ENCODE measurements at places on chromosomes 1 and 21. TPM values are rescaled to one million over a fixed set of nuclear protein-coding genes. Genes with fewer than 3 reads are reported as not detected.

SF3B4 gene
- total RNA-seq: 68.5 TPM

- no peak for DNase-seq
Measured at GRCh38 chr21:28018741-28019669, 973.7 kb downstream of the LTN1 start.

DENND2C gene
- total RNA-seq: 1.6 TPM

FALEC gene
- not detected for total RNA-seq

DNA sequence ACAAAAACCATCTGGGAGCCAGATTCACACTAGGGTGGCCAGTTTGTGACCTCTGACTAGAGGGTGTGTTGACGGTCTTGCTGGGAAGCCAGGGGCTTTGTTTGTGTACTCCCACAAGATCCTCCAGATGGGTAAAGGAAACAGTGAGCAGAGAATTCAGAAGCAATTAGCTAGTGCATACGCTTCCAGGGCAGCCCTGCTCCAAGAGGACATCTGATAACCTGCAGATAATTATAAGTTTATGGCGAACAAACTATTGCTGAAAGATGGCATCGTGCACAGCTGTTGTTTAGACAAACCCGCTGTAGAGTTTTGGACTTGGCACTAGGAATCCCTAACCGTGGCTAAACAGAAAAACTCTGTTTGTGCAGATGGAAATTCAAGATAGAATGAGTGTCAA is 326.4 kb downstream of the TGFB2 start:
- no peak for DNase-seq

- DNase-seq: no peak
Measured at GRCh38 chr1:183987593-183988318, 49.8 kb downstream of the COLGALT2 start.

KCNN3 gene
- total RNA-seq: 0.95 TPM

DNA sequence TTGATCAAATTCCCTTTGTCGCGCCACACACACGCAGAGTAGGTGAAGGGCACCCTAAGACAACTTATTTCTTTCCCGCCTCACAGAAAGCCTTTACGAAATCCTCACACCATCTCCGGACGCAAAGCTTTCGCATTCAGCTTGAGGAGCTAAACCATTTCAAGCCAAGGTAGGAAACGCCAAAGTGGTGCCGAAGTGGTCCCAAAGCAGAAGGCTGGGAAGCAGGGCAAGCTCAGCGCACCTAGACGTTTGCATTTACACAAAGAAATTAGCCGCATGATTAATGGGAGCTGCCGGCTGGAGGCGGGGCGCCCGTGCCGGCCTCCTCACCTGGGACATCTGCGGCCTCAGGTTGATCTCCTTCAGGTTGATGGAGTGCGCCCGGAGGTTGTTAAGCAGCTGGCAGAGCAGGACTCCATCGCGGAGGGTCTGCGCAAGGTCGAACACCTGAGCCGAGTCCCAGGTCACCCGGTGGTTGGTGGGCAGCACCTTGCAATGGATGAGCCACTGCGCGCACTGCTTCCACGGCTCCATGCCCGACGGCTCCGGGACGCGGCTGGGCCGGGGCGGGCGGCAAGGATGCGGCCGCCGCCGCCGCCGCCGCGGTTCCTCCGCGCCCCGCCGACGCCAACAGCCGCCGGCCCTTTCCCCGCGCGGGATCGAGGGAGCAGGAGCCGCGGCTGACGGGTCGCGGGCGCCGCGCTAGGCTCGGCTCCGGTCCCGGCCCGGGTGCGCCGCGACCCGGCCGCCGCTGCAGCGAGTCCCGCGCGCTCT is 457 bp downstream of the VAV3 start:
- DNase-seq: peak; percentile 56

LDLRAD1 gene
- total RNA-seq: not detected

DNA sequence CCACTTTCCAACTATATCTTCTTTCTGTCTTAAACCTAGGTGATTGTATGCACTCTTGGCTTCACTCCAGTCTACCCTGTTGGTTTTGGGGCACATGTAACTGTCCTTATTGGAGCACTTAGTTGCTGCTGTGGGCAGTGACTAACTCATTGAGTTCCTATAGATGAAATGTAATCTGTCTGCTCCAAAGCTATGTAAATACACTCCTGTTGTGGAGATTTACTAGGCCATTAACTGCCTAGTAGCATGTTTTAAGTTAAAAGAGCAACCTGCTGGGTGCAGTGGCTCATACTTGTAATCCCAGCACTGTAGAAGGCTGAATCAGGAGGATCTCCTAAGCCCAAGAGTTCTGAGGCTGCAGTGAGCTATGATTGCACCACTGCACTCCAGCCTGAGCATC is 137.6 kb downstream of the ZMYM4 start:
- DNase-seq: no peak

DNA sequence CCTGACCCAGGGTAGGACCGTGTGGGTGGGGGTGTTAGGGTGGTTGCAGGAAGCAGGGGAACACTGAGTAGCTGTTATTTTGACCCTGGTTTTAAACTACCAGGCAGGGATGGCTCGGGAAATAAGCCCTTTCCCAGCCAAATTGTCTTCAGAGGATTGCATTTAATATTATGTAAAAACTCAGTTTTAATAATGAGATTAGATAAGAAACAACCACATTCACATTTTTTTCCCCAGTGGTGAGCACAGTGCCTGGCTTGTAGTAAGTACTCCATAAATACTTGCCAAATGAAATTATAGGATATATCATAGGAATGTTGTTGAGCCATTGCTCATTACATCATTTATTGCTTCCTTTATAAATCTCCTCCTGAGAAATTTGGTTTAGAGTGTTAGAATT is 3.1 kb upstream of the ACP6 start:
- DNase-seq: no peak

ZBTB21 gene
- 100 TPM for total RNA-seq

DNA sequence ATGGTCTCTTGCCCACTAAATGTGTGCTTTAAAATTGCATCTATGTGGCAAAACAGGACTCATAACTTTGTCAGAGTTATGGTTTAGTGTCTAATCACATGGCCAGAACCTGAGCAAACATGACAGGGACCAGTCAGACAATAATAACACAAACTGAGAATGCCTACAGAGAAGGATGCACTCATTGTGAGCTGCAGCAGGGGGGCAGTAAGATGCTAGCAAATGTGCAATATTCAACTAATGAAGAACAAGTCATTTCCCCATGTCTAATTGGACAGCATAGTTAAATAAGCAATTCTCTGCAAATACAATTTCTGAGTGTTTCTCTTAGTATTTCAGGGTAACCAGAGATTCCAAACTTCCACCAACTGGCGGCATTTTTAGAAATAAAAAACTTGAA is 30.8 kb downstream of the SPAG17 start:
- DNase-seq: no peak

DNA sequence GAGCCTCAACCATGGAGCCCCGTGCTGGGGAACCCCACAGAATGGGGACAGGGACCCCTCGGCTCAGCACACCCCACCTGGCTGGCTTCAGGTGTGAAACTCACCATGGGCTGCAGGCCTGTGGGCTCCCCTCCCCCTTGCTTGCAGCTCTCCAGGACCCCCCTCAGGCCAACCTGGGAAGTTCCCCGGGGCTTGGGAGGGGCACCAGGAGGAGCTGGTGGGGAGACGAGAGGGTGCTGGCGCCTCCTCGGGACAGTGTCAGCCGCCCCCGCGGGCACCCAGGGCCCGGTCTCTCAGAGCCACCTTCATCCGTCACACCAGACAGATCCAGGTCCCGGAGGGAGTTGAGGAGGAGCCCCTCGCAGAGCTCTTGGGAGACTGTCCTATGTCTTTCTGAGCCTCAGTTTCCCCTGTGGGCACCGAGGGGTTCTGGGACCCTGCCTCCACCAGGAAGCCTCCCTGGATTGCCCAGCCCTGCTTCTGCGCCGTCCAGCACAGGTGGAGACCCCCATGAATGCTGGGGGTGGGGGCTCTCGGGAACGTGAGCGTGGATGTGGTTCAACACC is 657 bp upstream of the TNFRSF18 start:
- peak; percentile 32 for DNase-seq

ETV3L gene
- total RNA-seq: not detected

DNA sequence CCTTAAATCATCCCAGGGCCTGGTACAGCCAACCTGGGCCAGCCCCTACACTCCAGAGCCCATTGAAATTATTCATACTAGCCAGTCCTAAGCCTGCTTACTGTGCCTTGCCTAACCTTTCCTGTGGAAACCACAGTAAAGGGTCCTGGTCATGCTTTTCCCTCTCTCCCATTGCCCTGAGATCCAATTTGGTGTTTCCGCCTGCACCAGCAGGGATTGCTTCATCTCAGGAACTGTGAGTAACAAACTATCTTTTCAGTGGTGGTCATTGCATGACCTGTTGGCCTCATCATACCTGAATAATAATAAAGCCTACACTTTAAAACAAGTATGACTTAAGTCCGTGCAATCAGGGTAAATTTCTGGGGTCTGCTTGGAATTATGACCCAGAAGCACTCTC is 18.7 kb upstream of the GALNT2 start:
- no peak for DNase-seq

DNA sequence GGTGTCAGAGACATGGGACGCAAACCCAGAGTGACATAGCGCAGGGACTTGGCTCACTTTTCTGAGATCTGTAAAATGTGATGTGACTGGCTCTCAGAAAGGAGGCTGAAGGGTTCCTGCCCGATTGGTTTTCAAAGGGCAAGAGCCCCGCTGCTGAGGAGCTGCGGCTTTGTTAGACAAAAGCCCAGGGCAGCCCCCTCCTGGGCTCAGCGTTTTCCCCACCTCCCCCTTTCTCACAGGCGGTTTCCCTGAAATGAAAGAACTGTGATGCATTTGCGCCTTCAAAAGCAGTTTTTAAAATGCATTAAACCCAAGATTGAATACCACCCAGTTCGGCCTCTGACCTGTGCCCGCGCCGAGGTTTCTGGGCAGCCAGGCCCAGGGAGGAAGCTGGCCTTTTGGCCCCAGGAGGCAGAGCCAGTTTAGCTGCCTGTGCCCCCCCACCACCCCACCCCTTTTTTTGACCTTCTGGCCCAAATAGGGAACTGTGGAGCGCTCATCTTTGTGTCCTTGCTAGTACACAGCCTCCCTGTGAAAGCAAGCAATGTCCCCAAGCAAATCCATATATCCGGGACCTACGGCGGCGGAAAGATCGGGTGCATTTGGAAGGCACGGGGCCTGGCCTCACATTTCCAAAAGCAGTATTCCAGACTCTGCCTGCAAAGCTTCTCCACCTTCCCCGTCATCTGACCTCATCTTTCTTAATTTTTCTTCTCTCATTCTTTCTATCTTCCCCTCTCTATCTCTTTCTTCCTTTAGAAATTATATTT is 28.6 kb downstream of the CD247 start:
- DNase-seq: peak; percentile 86

GRCh38 chr21:17921579-17922530 is 102.7 kb upstream of the C21orf91 start:
- no peak for DNase-seq

GRCh38 chr1:229286099-229286766 is 15.3 kb downstream of the RAB4A start:
- DNase-seq: no peak

KDF1 gene
- not detected for total RNA-seq

DNA sequence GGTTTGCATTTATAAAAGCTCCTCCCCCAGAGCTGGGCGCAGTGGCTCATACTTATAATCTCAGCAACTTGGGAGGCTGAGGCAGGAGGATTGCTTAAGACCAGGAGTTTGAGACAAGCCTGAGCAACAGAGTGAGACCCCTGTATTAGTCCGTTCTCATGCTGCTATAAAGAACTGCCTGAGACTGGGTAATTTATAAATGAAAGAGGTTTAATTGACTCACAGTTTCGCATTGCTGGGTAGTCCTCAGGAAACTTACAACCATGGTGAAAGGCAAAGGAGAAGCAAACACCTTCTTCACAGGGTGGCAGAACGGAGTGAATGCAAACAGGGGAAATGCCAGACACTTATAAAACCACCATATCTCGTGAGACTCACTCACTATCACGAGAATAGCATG is 52.5 kb downstream of the ZNF684 start:
- DNase-seq: no peak

- no peak for DNase-seq
Measured at GRCh38 chr1:43532716-43533115, 2.0 kb downstream of the PTPRF start.

BATF3 gene
- total RNA-seq: 1.2 TPM

- DNase-seq: no peak
Measured at GRCh38 chr1:213266983-213267772, 216.1 kb downstream of the RPS6KC1 start.

DNA sequence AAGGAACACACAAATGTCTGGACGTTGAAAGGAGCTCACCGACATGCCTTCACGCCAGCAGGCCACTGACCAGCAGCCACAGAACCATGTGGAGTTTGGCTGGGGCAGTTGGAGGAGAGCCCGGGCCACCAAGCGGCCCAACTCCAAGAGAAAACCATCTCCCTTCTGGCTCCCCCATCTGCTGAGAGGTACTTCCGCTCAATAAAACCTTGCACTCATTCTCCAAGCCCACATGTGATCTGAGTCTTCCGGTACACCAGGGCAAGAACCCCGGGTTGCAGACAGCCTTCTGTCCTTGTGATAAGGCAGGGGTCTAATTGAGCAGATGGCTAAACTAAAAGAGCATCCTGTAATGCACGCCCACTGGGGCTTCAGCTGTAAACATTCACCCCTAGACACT is 24.4 kb downstream of the RGS4 start:
- no peak for DNase-seq

DNA sequence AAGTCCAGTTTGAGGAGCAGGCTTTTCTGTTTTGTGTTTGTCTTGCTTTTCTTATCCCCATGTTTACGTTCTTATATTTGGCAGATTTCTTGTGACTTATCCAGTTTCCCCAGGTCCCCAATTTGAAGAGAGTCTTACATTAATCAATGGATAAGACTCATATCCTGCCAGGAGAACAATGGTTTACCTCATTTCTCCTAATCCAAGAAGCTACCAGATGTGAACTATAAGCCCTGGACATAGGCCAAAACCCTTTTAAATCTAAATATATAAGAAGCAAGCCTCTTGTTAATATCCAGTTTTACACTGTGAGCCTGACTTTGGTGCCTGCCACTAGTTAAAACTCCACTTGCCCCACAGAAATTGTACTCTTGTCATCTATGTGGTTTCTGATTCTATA is 15.1 kb upstream of the COP1 start:
- DNase-seq: no peak

RNU1-3 gene
- total RNA-seq: 3,038 TPM

VCAM1 gene
- total RNA-seq: 0.12 TPM

NUDC gene
- 43.7 TPM for total RNA-seq

GRCh38 chr1:85374160-85374559 is 90.8 kb downstream of the DDAH1 start:
- no peak for DNase-seq

AKIRIN1 gene
- 80.7 TPM for total RNA-seq

- DNase-seq: no peak
Measured at GRCh38 chr1:42137766-42138165, 15.4 kb upstream of the GUCA2B start.

GRCh38 chr1:243434594-243434993 is 178.8 kb downstream of the SDCCAG8 start:
- DNase-seq: no peak

- DNase-seq: no peak
Measured at GRCh38 chr1:226599636-226600238, 51.2 kb downstream of the STUM start.
